ENCODE measurements at places on chromosomes 3 and 15.

DNA sequence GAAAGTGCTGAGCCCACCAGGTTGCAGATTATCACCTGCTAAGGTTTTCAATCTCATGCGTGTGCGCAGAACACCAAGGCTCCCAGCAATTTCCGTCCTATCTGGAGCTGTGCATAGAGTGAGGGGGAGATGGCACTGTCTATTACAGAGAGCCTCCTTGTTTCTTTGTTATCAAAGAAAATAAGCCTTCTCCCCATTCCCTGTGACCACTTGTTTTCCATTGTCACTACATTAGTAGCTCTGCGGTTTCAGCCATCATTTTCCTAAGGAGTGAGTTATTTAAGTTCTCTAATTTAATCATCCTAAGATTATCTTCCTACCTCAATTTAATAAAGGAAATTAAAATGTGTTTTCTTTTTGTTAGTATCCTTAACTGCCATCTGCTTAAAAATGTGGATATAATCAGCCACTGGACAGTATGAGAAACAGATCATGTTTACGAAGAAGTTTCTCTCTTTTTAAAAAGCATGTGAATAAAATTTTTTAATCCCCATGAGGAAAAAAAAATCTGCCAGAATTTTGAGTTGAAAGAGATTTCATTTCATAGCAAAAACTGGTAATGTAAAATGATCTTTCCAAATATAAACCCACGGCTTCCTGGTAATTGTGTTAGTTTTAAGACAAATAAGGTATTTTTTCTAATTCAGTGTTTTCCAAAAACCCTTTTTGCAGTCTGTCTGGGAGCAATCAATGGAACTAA is 172.3 kb upstream of the UBE2E1 start:
- DNase-seq = no peak

GRCh38 chr3:176521531-176522175 is 675.6 kb downstream of the TBL1XR1 start:
- DNase-seq = no peak

DNA sequence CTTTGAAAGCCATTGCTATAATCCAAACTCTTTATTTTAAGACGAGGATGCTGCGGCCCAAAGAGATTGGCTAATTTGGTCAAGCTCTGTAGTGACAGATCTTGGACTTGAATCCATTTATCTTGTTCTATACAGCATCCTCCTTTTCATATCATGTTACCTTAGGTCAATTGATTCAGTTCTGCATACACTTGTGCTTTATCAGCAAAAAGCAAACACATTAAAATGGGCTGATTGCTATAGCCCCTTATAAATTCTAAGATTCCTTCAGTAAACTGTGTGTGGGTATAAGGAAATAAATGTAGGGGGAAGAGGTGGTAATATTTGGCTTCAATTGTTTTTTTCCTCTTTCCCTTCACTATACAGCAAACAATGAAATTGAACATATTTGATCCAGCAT is 40.1 kb upstream of the NECTIN3 start:
- no peak for DNase-seq

- no peak for DNase-seq
These were observed 269.5 kb upstream of the ATP11B start for GRCh38 chr3:182523836-182524235.

GRCh38 chr15:100198442-100198841 is 143.3 kb downstream of the ADAMTS17 start:
- no peak for DNase-seq

DNA sequence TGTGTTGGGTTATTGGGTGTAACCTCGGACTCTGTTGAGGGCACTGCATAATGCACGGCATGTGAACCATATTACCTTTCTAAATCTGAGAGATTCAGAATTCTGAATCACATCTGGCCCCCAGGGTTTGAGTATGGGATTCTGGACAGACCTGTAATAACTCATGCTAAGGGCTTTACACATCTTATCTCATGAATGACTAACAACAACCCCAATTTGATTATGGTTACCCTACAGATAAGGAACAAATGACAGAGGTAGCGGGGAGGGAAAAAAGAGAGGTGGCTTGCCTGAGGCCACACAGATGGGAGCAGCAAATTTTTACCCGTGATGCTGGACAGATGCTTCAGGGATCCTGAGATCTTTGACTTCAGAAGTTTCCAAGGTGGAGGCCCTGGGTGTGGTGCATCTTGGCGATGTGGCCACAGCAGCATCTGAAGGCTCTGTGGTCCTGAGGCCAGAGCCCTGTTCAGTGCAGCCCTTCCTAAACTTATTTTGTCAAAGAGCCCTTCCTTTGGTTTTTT is 43.8 kb downstream of the POMGNT2 start:
- DNase-seq = no peak

- no peak for DNase-seq
These were observed 1030.9 kb downstream of the ROBO1 start for GRCh38 chr3:78736863-78737262.

- no peak for DNase-seq
These were observed 654.5 kb upstream of the CFAP20DC start for GRCh38 chr3:59704292-59704691.

DNA sequence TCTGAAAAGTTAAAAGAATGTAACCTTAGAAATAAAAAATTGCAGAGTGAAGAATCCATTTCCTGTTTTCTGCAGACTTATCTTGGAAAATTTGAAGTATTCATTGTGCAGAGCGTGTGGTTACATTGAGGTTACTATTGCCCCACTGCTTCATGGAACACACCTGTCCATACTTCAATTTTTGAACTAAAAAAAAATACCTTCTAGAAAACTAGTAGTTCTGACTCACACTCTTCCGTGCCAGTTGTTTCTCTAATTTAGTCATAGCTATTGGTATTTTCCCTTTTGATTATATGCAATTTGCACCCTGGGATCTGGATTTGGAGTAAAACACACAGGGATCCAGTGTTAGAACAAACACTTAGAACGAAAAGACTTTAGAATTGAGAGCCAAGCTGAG is 111.8 kb upstream of the LYSMD4 start:
- no peak for DNase-seq

- no peak for DNase-seq
These were observed 13.8 kb downstream of the PIERCE2 start for GRCh38 chr15:55422089-55422488.
